ENCODE measurements at places on chromosomes 2 and 18.

GRCh38 chr2:12017499-12018157 lies 271.2 kb downstream of the LPIN1 start:
- no peak for DNase-seq

DNA sequence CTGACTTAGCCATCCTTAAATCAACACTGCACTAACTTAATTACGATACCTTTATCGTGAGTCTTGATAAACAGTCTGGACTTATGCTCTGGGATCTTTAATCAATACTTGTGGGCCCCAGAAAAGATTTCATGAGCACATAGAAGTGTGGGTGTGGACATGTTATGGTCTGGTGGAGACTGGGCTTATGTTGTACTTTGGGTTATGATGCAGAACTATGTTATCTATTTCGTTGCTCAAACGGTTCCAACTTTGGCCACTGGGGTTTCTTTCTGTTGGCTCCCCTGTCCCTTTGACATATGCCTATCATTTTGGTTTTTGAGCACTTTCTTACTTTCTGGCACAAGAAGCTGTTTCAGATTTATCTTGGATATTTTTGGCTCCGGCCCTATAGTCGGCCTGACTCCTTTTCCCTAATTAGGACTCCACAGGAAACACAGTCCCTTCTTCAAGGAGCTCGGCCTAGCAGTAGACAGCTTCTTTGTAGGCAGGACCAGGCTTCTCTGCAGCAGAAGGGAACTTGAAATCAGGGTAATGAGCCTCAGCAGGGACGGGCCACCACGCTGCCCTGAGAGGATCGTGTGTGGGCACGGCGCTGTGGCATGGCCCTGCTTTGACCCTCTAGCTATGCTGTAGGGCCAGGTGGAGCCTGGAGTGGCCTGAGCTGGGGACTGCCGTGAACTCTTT lies 54.6 kb upstream of the TXNDC2 start:
- no peak for DNase-seq

DNA sequence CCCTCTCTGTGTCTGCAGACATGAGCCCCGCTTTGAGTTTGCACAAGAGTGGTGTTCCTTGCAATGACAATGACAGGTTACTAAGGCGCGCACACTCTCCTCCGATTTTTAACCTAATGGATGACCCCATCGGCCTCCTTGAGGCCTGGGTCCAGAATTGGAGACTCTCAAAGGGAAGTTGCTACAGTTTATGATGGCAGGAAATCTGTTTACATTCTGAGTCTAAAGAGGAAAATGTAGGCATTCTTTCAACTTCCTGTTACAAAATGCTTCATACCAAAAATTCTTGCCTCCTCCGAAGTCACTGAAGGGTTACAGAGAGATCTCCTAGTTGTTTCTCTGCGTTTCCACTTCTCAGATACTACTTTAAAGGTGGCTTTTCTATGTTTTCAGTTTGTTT lies 225.3 kb upstream of the AGAP1 start:
- DNase-seq: no peak

GRCh38 chr18:77087393-77088141 lies 45.0 kb downstream of the MBP start:
- no peak for DNase-seq

DNA sequence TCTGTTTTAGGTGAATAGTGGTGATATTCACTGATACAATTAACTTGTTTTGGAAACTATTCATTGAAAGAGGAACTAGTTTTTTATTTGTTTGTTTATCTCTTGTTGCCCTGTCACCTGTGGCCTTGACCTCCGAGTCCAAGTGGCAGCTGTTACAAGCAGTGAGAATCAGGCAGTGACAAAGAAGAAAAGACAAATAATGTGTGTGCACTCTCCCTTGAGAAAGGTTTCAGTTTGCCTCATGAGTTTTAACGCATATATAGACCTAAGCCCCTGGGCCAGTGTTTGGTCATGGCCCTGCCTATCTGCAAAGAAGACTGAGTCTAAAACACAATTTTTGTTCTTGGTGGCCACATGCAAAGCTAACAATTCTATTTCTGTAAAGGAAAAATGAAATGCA lies 15.3 kb downstream of the KYNU start:
- DNase-seq: no peak

GRCh38 chr18:58227361-58227930 lies 183.4 kb downstream of the NEDD4L start:
- no peak for DNase-seq

DNA sequence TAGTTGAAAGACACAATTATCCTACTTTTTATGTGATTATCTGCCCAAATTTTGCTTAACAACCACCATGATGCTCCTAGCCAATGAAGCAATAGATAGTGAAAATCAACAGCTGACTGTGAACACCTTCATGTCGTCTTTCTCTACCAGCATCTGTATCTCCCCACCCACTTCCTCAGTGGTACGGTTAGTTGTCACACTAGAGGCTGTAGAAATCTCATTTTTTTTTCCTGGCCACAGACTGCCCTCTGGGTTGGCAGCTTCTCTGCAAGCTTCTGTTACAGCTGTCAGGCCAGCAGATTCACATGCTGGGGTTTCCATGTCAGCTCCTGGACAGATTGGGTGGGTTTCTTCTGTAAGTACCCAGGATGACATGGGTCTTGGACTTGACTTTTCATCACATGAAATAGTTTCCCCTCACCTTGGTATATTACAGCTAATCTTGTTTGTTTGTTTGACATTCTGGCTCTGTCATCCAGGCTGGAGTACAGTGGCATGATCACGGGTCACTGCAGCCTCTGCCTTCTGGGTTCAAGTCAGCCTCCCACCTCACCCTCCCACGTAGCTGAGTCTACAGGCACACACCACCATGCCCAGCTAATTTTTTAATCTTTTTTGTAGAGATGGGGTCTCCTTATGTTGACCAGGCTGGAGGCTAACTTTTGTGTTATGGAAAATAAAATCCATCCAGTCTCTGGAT lies 24.3 kb downstream of the STAT4 start:
- DNase-seq: no peak

- no peak for DNase-seq
These were observed 181.4 kb downstream of the MYO5B start for GRCh38 chr18:50013363-50014138.

Data from 8988T (cell line).